ENCODE measurements at places on chromosomes 1 and 21.

- no peak for DNase-seq
Observed at GRCh38 chr1:103112546-103112945, 4.2 kb upstream of the COL11A1 start.

DNA sequence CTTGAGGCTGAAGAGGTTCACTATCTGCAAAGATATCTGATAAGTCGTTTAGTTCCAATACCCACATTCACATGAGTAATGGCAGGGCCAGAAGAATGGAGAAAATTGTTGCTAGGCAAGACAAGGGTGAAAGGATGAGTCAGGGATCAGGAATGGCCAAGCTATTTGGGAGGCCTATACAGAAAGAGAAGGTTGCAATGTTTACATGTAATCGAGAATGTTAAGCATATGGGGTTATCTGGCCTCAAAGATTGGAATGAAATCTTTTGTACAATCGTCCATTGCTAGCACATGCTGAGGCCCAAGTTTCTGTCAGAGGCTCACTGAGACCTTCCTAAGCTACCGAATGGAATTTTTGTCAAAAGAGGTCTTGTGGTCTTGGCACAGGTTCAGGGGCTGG, 299.9 kb upstream of the PLD5 start:
- no peak for DNase-seq

GRCh38 chr1:180158149-180159147, 3.8 kb downstream of the QSOX1 start:
- no peak for DNase-seq

DNA sequence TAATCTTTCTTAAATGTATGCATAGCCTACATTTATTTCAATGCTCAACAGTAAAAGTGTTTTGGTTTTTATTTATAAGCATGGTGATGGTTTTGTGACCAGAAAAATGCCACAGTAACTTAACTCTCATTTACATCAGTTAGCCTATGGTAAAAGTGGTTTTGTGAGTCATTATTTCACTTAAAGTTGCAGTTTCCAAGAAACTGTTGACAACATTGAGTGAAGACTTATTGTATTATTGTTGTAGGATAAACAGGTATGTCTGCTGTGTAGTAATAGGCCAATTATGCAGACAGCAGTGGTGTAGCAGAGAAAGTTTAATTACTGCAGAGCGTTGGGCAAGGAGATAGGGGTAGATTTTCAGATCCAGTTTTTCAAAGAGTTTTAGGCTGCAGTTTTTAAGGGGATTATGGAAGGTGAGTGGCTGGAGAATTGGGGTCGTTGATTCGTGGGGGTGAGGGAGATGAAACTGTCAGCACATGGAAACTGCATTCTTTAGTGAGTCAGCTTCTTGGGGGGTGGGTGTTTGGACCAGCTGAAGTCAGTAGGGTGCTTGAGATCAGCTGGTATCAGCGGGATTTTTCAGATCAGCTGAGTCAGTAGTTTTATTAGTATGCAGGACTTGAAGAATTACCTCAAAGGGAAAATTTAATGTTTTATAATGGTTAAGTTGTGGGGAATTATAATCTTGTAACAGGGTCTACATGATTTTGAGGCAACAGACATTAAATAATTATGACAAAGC, 168.7 kb upstream of the FMN2 start:
- no peak for DNase-seq

- DNase-seq: no peak
Observed at GRCh38 chr21:25518491-25518911, 88.8 kb downstream of the MRPL39 start.

- DNase-seq: no peak
Observed at GRCh38 chr21:44681861-44682579, at the start of gene KRTAP12-1. Gene KRTAP12-1 (minus strand): TSS chr21:44682163. CDS start chr21:44682123, 40 bp downstream.

DNA sequence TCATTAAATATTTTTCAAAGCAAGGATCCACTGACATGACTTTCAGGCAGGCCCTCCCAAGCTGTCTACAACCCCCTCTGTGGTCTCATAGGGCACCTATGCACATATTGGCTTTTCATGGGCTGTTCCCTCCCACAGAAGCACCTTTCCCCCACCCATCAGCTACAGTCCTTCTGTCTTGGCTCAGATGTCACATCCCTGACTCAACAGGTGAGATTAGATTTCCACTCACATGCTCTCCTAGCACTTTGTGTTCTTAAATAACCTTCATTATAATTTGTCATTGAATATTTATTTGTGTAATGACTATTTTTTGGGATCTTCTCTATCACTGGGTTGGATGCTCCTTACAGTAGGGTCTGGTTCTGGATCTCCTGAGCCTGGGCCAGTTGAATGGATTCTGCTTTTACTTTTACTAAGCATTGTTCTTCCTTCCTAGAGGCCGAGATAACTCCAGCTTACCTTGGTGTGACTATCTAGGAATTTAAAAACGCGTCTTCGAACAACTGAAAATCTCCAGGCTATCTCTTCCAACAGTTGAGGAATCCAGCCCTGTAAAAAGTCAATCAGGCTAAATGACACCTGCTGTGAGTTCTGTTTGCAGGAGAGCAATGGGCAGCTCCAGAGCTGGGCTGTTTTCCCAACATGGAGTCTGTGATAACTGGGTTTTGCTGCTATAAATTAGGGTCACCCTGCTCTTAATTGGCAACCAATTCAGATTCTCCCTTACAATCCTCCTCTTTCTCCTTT, 16.2 kb downstream of the ROR1 start:
- DNase-seq: no peak

- no peak for DNase-seq
Observed at GRCh38 chr1:43779805-43780403, 72.6 kb downstream of the ST3GAL3 start.

DNA sequence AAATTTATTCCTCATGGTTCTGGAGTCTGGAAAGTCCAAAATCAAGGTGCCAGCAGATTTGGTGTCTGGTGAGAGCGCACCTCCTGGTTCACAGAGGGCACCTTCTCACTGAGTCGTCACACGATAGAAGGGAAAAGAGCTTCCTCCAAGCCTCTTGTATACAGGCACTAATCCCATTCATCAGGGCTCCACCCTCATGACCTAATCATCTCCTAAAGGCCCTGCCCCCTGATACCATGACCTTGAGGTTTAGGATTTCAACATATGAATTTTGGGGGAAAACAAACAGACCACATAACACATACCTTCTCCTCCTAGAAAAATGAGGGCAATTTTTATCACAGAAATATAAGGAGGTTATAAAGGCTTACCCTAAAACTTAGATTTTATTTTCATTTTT, 88.0 kb upstream of the NFIA start:
- no peak for DNase-seq

- no peak for DNase-seq
Observed at GRCh38 chr1:230090194-230090711, 23.2 kb downstream of the GALNT2 start.

- no peak for DNase-seq
Observed at GRCh38 chr1:156624814-156625435, 5.7 kb downstream of the HAPLN2 start.

- no peak for DNase-seq
Observed at GRCh38 chr21:37744551-37744950, 171.7 kb downstream of the KCNJ6 start.

DNA sequence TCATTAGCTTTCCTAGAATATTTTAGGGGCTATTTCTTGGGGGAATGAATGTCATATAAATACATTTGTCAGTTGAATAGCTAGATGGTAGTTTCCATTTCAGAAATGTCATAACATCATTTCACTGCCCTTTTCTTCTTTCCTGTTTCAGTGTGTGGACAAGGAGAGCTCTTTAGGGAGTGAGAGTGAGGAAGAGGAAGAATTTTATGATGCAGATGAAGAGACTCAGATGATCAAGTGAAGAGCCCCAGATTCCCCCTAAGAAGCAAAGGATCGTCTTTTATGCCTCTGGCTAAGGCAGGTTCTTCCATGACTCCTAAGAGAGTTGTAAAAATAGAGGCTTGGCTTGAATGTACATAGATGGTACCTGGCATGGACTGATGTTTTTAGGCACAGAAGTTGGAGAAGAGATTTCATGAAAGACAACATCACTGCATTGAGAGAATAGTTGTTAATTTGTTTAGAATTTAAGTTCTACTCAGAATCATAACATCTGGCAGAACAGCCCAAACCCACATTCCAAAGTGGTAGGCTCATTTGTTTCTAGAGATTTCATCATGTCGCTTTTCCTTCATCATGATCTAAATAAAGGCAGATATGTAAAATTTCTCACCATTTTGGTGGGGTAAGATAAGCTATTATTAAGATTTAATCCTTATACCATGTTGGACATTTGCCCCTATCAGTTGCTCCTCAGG, 44.2 kb upstream of the MAB21L3 start:
- no peak for DNase-seq

DNA sequence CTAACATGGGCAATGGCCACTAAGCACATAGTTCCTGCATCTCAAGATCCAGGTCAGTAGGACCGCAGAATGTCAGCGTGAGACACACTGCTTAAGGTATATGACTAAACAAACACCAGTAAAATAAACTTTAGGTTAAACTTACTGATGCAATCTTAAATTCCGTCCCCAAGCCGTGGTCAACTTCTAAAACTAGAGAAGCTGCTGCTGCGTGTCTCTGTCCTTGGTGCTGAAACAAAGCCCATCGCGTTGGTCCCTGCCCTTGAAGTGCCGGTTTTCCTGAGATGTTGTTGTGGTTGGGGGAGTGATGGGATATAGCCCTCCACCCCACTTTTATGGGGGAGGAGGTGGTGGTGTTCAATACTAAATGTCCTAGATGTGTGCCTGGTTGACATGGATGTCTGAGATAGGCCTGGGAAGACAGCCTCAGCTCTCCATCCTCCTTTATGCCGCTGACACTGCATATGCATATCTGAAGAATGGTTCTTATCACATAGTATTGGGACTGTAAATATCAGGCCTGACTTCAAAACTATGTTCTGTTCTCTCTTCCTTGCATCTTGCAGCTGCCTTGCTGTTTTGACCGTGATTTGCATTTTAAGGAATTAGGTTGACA, 72.0 kb upstream of the KCNA3 start:
- no peak for DNase-seq

DNA sequence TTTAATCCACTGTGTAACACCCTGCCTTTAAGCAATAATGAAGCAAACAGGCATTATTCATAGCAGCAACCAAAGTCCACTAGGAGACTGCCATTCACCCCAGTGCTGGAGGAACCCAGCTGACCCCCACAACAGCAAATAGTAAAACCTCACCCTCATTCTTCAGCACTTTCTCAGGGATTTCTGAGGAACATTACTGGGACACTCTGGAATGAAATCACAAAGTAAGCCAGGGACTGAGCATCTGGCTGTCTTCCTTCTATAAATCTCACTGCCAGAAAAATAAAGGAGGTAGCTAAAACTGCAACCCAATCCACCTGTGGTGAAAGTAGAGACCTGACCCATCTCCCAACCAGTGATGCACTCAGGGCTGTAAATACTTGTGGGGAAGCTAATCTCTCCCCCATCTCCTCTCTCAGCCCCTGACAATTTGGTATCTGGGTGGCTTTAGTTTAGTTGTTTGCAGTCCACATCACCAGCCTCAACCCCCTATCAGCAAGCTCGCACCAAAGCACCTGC, 47.1 kb downstream of the COL6A1 start:
- DNase-seq: no peak

GRCh38 chr1:209268479-209268878, 315.0 kb upstream of the CAMK1G start:
- DNase-seq: no peak

- no peak for DNase-seq
Observed at GRCh38 chr1:159266832-159267231, 35.3 kb upstream of the FCER1A start.

GRCh38 chr1:205496661-205497060, 7.8 kb upstream of the CDK18 start:
- no peak for DNase-seq

DNA sequence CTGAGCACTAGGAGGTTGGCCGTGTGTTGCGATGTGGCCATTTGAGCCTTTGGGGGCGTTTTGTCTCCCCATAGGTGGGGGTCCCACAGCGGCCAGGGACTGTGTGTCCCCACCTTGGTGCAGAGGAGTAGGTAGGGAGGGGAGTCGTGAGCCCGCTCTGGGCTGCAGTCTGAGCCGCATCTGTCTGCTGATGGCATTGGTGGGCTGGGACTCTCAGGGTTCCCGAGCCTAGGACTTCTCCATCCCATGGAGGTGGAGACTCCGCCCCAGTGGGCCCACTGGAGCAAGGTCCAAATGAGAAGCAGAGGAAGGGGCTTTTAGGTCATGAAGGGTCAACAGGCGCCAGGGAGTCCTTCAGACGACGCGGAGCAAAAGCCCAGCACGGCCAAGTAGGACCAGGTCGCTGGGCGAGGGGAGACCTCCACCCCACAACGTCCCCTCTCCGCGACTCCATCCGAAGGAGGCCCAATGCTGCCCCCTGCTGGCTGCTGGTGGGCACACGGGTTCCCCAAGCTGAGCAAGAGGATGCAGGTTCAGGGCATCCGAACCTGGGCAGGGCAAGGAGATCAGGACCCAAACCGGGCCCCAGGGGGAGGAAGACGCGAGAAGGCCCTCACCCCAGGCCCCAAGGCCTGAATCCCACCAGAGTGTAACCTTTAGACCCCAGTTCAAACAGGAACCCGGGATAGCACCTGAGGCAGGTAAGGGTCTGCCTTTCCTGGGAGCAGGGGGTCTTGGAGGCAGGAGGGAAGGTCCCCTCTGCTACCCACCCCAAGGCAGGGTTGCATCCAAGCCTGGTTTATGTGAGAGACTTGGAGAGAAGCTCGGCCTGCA, 14.9 kb downstream of the TTC34 start:
- DNase-seq: no peak

GRCh38 chr21:43924421-43925095, 59.5 kb downstream of the AGPAT3 start:
- DNase-seq: no peak

DNA sequence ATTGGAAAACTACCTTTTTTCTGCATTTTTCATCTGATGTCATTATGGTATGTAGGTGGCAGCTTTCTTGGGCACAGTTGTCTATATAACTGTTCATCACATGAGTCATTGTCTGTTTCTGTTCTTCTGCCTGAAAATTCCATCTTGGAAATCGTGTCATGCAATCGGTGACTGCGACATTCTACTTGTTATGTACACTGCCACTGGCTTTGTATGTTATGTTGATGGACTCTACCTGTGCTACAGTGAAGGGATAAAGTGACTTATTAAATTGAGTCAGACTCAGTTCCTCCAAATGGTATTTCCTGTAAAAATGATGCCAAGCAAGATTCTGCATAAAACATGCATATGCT, 8.6 kb downstream of the SMAP2 start:
- DNase-seq: no peak

- DNase-seq: no peak
Observed at GRCh38 chr21:39553331-39553730, 59.4 kb upstream of the B3GALT5 start.

DNA sequence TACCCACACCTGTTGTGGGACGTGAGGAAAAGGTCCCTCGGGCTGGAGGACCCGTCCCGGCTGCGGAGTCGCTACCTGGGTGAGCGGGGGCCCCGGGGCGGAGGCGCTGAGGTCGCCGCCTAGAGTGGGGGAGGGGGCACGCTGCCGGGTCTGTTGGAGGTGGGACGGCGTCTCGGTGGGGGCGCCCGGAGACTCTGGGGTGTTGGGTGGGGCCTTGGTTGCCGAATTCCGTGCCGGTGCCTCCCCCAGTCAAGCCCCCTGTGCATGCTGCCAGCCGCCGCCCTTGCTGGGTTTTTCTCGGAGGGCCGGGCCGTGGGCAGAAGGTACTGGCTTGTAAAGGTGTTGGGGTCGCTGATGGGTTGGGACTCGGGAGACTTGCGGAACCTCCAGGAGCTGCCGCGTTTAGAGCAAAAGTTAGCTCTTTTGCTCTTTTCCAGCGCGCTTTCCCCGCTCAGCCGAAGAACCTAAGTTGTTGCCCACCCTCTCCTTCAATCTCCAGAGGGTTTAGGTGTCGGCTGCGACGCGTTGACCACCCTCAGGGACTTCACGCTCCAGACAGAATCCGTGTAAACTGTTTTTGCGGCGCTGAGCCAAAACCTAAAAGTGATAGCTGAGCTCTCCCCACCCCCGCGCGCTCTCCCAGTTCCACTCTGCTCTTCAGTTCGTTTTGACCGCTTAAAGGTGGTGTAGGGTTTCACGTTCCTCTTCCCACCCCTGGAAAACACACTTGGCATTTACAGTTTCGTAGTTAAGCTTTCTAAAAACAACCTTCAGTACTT, at the start of gene MPC2:
Gene MPC2, minus strand, starts transcription at position 143 of the 779 bp plus-strand sequence. CDS start 1,231 bp downstream, outside the sequence.
- DNase-seq: peak; percentile 21
